ENCODE measurements at places on chromosomes 7 and 10.

- DNase-seq: peak; percentile 92
Measured at GRCh38 chr7:37000511-37000910, 276.2 kb upstream of the AOAH start.

DNA sequence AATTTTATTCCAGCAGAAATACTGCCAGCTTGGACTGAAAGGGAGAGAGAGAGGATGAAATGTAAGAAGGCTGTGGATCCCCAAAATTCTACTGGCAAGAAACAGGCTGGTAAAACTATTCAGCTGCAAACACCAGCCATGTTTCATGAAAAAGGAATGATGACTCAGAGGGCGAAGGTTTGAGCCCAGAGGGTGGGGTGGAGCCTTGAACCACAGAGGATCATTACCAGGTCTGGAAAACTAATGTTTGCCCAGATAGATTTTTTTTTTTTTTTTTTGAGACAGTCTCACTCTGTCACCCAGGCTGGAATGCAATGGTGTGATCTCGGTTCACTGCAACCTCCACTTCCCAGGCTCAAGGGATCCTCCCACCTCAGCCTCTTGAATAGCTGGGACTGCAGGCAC, 41.7 kb upstream of the NRF1 start:
- DNase-seq: no peak

GRCh38 chr7:7576344-7576743, 9.7 kb downstream of the MIOS start:
- no peak for DNase-seq

DNA sequence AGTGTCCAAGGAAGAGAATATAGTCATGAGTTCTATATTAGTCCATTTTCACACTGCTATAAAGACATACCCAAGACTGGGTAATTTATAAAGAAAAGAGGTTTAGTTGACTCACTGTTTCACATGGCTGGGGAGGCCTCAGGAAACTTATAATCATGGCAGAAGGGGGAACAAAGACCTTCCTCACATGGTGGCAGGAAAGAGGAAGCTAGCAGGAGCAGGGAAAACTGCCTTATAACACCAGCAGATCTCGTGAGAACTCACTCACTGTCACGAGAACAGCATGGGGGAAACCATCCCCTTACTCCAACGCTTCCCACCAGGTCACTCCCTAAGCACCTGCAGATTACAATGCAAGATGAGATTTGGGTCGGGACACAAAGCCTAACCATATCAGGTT, 139.0 kb upstream of the ZNF438 start:
- DNase-seq: no peak

GRCh38 chr10:106897719-106898118, 266.8 kb downstream of the SORCS1 start:
- DNase-seq: no peak

DNA sequence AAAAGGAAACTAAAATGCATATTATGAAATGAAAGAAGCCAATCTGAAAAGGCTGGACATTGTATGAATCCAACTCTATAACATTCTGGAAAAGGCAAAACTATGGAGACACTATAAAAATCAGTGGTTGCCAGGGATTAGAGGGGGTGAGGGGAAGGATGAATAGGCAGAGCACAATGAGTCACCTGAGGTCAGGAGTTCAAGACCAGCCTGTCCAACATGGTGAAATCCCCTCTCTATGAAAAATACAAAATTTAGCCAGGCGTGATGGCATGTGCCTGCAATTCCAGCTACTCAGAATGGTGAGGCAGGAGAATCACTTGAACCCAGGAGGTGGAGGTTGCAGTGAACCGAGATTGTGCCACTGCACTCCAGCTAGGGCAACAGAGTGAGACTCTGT, 324.8 kb upstream of the PHYHIPL start:
- no peak for DNase-seq

GRCh38 chr7:5094641-5095040, 49.0 kb downstream of the RBAK start:
- DNase-seq: peak; percentile 38

DNA sequence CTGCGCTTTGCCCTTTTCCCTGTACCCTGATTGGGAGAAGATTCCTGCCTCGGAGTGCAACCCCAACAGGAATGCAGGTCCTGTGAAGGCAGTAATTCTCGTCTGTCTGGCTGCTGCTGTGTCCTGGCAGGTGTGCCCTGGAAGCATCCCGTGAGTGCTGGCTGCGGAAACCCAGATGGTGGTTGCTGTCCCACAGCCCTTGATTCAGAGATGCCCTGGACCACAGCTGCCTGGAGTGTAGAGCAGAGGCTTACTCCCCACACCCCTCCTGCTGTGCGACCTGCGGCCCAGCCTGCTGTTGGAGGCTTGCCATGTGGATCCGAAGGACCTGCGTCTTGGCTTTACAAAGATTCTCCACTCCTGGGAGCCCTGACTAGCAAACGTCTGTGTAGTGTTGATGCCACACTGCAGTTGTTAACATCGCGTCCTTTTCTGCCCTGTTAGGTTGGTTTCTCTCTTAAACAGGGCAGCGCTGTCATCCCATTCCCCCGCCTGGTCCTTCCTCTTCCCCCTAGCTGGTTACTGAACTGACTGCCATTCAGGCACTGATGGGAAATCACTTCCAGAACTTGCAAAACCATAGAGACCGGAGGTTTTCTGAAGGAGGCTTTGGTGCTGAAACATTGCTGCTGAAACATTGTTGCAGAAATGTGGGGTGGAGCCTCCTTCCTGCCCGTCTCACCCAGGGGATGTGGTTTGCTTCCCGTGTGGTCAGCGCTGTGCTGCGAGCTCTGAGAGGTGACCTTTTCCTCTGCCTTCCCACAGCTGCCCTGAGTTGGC, 53.3 kb downstream of the DNAJB6 start:
- no peak for DNase-seq

DNA sequence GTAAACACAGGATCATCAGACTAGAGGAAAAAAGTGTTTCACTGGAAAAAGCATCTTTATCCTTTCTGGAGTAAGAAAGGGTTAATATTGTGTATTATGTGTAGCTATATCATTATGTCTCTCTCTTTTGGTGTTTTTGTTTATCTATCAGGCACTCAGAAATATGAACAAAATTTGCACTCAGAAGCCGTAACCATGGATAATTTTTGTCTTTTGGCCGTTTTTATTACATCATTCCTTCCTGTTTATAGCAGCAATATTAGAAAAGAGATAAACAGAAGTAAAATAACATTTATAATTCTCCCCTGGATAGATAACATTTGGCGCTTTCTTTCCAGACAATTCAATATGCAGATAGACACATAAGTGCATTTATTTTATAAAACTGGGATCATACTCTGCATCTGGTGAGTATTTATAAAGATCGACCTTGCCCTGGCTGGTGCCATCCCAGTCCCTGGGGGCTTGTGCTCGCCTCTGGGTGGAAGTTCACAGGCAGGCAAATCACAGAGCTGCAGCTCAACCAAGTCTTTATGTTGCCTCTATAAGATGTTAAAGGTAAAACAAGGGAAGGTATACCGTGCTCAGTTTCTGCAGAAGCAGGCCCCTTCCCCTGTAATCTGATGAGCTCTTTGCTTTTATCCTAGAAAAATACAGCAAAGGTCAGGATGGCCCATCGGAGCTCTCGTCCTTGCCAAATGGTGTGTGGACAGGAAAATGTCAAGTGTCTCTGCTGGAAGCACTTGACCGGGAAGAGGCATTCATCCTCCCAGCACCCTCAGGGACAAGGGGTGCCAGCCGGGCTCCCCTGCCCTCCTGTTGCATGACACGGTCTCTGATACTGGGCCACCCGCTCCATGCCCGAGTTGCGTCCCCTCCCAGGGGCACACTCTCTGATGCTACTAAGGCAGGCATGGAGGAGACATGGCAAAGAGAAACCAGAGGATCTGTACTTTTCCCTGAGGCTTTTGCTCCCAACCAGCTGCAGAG, 43.9 kb downstream of the PYROXD2 start:
- DNase-seq: peak; percentile 8

GRCh38 chr7:80763289-80763688, 124.8 kb downstream of the CD36 start:
- no peak for DNase-seq

DNA sequence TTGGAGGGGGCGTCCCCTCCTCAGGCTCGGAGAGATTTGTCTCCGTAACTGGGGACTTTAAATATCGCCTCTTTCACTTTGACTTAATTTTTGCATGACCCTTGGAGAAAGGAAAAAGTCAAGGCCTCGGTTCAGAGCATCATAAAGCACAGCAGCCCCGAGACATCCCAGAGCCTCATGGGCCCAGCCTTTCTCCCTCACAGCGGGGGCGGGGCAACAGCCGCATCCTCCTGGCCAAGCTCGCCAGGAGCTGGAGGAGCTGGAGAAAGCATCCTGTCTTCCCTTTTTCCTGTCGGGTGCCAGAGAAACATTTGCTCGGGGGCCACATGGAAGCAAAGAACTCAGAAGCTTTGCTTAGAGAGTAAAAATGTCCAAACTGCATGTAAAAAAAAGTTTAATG, 43.6 kb upstream of the DPYSL4 start:
- no peak for DNase-seq

Data from NCI-H2171 treated with DMSO at 0.1 percent for 48 hours (cell line).